ENCODE measurements at places on chromosomes 11 and 22.

GRCh38 chr11:47607380-47607779 lies 13.2 kb upstream of the C1QTNF4 start:
- DNase-seq = no peak

GRCh38 chr11:9211322-9211721 lies 53.8 kb downstream of the DENND5A start:
- DNase-seq = no peak

- DNase-seq = no peak
These were observed 102.8 kb upstream of the DRD2 start for GRCh38 chr11:113578033-113578380.

DNA sequence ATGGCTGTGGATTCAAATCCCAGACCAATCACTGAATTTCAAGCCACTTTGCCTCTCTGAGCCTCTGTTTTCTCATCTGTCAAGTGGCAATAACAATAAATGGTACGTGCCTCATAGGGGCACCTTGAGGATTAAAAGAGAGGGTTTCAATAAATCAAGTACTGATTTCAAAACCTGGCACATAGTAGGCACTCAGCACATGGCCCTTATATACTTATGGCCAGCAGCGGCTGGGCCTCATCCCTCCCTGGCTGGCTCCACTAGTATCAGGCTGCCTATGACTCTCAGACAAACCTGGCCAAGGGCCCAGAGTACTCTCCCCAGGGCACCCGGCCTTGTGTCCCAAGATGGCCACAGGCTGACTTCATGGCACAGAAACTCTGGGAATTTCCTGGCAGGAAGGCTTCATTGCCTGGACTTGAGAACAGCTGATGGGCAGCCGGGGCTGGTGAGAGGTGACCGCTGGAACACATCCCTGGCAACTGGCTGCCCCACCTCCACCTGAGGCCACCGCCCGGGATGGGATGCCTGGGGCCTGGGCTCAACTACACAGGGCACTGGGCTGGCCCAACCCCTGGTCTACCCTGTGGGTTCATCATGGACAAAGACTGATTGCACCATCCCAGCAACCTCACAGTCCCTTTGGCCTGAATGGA lies 3.4 kb downstream of the FADS3 start:
- no peak for DNase-seq

GRCh38 chr11:119712006-119712405 lies 17.0 kb downstream of the NECTIN1 start:
- DNase-seq = no peak

DNA sequence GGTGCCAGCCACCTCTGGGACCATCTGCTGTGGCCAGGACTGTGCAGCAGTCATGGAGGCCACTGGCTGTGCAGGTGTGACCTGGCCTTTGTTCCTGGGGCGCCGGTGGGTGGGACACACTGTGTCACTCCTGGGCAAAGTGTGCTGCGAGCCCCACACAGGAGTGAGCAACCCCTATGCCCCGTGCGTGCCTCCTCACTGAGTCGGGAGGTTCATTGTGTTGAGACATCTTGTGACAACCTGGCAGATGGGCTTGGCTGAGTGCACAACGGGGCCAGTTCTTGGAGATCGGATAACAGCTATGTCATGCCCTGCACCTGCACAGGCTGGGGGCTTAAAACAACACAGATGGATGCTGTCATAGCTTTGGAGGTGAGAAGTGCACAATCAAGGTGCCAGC lies 13.5 kb downstream of the ANO1 start:
- no peak for DNase-seq

DNA sequence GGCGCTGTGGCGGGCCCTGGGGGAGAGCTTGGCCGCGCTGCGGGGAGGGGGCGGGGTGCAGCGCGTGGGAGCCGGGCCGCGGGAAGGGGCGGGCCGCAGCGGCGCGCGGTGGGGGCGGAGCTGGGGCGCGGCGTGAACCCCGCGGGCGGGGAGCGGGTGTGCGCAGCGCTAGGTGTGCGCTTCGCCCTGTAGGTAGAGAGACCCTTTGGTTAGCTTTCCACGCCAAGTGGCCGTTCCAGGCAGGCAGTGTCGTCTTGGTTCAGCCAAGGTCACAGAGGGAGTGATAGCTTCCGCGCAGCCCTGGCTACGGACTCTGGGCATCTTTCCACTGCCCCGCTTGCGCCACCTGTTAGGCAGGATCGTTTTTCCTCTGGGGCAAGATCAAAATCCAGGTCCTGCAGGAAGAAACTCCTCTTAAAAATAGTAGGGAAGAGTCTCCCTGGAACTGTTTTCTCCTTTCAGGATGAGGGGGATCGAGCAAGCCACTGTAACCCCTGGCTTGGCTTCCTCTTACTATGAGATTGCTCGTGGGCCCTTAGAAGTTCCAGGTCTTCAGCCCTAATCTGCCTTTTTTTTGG lies 434 bp downstream of the BANF1 start:
- DNase-seq = peak; percentile 51

DNA sequence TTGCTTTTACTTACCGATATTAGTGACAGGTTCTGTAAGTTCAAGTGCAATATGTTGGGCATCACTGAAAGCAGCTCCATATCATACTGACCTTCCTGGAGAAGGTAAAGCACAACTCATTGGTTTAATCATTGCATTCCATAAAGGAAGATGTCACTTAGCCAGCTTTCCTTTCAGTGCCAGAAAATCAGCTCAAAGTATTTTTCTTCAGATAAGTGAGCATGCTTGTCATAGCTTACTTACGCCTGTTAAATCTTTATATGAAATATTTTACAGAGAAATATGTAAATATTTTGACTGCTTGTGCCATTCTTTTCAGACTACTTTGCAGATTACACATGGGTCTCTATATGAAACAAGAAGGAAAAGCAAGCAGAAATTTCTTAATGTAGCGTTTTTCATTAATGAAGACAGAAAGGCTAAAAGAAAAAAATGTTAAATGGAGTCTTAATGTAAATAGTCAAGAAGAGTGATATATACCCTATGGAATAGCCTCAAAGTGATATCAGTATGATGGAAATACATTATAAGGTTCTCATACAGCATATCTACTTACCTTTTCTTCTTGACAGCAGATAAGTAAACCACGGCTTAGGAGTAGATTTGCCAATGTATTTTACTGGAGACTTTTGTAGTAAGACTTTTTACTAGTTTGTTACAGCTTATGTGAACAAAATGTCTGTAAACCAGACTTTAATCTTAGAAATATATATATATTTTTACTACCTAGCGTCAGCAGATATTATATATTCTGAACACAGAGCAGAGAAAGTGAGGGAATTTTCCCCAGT lies 649.7 kb downstream of the METTL15 start:
- DNase-seq = no peak

GRCh38 chr11:114774599-114775361 lies 96.5 kb downstream of the NXPE2 start:
- DNase-seq = no peak

DNA sequence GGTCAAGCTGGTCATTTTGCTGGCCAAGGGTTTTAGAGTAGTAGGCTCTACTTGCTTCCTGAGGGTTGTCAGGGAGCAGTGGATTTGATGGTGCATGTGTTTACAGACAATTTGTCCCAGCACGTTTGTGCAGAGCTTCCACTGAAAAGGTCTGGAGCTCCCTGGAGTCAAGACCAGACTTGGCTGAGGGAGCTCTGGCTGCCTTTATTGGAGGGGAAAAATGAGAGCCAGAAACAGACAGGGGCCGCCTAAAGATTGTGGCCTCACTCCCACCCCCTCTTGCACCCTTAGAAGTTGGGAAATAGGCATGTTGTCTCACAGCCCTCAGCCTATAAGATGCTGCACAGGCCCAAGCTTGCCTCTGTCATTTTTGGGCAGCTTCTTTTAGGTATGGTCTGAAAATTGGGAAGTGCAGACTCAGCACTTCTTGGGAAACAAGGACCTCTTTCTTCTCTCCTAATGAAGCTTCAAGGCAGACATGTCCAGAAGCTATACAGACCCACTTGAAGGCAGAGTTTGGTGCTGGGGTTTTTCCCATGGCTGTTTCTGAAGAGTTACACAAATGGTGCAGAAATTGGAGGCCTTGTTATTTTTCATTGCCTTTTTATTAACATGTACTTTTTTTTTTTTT lies 55.1 kb downstream of the AMOTL1 start:
- no peak for DNase-seq

DNA sequence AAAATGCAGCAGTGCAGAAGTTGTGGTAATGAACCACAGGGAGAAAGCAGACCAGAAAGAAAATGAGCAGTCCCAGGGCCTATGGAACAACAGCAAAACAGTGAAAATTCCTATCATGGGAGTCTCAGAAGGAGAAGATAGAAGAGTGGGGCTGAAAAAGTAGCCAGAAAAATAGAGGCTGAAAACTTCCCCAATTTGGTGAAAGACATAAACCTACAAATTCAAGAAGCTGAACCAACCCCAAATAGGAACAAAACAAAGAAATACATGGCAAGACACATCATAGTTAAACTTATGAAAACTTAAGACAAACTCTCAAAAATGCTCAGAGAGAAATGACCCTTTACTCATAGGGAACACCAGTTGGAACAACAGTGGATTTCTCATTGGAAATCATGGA lies 11.4 kb downstream of the FGF19 start:
- no peak for DNase-seq

DNA sequence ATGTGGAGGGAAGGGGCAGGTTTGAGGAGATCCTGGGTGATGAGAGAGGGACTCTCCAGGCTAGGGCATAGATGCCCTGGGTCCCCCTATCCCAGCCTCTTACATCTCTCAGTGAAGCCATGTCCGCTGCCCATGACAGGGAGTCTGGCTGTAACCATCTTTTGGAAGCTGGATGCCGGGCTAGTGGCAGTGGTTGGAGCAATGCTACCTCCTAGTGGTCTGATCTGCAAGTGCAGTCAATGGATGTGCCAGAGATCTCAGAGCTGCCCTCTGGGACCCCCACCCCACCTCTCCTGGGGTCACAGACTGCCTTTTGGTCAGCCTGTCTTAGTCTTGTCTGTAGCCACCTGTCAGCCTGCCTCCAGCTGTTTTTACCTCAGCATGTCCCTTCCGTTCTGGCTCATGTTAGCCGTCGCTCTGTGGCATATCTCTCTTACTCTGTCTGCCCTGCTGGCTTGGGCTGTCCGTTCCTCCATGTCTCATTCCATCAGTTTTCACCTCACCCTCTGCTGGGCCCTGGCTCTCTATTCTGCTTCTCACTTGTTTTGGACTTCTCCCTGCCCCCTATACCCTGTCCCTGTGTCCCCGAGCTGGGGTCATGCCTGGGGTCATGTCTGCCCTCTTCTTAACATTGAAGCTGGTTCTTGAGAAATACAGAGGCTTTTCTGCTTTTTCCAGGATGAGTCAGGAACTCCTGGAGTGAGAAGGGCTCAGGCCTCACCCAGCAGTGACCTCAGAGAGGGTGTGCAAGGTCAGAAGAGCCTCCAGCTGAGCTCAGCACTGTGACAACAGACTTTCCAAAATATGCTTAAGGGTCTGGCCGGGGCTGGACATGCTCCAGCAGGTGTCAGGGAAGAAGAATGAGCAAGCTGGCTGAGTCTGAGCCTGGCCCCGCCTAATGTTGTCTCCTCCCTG lies 52.0 kb upstream of the THY1 start:
- DNase-seq = peak; percentile 51

DNA sequence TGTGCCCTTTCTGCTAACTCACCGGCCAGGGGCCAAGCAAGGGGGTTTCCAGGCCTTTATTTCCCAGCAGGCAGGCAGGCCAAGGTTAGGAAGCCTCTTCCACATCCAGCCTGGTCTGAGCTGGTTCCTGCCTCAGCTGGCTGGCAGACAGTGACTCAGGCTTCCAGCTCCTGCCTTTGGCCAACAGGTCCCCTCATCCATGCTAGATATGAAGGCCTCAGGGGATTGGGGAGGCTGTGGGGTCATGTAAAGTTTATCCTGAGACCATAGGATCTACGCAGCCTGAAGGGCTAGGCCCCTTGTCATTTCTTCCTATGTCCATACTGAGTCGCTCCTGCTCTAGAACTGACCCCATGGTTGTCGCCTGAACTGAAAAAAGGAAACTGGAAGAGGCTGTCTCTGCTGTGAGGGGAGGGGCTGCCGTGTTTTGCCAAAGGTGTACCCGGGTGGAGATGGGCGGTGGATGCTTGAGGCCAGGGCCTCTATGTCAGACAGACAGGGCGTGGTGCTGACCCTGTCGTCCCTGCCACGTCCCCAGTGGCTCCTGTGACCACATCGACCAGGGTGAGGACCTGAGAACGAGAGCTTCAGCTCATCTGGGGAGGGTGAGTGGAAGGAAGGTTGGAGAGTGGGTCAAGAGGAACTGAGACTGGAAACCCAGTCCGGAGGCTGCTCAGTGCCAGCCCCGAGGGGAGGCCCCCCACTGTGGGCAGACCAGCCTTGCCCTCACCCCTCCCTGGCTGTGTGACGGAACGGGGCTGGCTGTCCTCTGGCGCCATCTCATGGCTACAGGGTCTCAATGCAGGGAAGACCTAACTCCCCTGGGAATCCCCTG lies 17.0 kb downstream of the P2RY6 start:
- peak; percentile 58 for DNase-seq

DNA sequence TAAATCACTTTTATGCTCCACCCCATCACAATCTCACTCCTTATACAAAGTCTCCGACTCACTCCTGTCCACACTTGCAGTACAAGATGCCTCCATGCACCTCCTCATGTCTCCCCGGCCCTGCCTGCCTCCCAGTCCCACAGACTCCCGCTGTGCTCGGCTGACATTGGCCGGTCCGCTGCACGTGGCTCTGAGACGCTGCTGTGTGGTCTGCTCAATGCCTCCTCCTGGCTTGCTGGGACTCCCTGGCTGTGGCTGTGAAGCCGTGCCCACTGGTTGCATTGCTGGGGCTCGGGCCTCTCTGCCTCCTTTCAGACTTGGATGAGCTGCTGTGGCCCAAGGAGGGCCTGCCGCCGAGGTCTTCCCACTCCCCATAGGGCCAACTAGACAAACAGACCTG lies 224.0 kb upstream of the B3GAT1 start:
- no peak for DNase-seq

DNA sequence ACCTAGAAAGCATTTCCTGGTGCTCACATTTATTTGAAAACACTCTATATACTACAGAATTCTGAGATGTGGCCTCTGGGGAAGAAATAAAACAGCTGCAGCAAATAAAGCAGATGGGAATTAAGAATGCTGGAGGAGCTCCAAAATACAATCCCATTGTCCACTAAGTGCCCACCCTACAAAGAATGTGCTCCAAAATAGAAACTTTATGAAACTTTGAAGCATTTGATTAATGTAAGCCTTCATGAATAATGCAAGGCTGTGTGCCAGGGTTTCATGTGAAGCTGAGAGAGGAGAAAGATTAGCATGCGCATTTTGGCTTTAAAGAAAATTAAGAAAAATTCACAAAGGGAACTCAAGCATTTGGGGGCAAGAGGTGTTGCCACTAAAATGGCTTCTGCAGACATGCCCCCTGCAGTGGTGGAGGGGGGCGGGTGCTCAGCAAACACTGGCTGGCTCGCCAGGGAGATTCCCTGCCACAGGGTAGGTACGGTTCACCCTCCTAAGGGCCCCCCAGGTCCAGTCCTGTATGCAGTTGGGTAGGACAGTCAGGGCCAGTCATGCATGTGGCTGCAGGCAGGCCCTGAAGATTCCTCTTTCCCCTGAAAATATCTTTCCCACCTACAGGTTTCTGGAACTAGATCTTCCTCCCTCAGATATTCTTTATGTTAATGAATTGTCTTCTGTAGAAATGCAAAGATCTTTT lies 46.6 kb upstream of the RCN1 start:
- no peak for DNase-seq
